ENCODE measurements at places on chromosomes 3 and 15. TPM values are rescaled to one million over a fixed set of nuclear protein-coding genes. Genes with fewer than 3 reads are reported as not detected.

DNA sequence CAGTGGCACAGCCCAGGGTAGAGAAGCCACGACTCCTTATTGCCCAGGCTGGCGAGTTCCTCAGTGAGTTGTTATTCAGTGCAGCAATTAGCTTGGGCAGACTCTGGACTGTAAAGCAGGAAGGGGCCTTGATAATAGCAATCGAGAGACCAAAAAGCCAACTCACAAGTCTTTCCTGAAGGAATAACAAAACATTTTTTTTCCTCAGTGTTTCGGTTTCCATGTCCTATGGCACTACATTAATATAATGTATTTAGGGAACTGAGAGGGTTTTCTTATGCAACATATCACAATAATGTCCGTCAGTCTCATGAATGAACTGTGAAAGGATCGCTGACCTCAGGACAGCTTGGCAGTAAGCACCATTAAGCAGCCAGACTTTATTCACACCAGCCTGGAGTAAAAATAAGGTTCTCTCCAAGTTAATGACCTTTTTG is 248.9 kb upstream of the TBL1XR1 start:
- peaks cover 14% of the 10 kb centered on the region for H3K4me1 ChIP-seq
- DNase-seq: no peak
- no peaks in the 10 kb centered on the region for H3K36me3 ChIP-seq
- no peak overlapping the region for H3K4me3 ChIP-seq
- no peaks in the 10 kb centered on the region for H3K27me3 ChIP-seq

GRCh38 chr3:78494851-78495250 is 1272.9 kb downstream of the ROBO1 start:
- DNase-seq: no peak
- H3K36me3 ChIP-seq: no peaks in the 10 kb centered on the region
- H3K27ac ChIP-seq: no peak overlapping the region

DNA sequence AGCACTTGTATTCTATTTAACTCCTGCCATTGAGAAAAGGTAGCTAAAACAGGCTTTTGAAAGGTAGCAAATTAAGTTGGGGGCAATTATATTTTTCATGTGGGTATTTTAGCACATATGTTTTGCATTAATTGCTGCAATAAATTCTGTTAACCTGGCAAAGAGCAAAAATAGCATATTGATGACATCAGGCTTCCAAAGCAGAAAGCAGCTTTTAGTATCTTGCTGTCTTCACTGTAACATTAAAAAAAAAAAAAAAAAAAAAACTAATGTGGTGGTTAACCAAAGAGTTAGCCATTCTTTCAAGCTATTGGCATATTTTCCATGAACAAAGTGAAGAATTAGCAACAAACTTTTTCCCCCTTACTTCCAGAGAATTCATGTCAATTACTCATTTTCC is 9.1 kb downstream of the EPHA3 start:
- H3K4me1 ChIP-seq: peaks cover 3% of the 10 kb centered on the region
- no peak overlapping the region for H3K4me3 ChIP-seq
- no peak overlapping the region for H3K27ac ChIP-seq
- no peaks in the 10 kb centered on the region for H3K36me3 ChIP-seq
- DNase-seq: no peak

The IL5RA gene
- total RNA-seq: 0.18 TPM

- no peak overlapping the region for H3K4me3 ChIP-seq
- peaks cover 22% of the 10 kb centered on the region for H3K4me1 ChIP-seq
- H3K36me3 ChIP-seq: no peaks in the 10 kb centered on the region
These were observed 354.8 kb upstream of the TBL1XR1 start for GRCh38 chr3:177552051-177552450.

DNA sequence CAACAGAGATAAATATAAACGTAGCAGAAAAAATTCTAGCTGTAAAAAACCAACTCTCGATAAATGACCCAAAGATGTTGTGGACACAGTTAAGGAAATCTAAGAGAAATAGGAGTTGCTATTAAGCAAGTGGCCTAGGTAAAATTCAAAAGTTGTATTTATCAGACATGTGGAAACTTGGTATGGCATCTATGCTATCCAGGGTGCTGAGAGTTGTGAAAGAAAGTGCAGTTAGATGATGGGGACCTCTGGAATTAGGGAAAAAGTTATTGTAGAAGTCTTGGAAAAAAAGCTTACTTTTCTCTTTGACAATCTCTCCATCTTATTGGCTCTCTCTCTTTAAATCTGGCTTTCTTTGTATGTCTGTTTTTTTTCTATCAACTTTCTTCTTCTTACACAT is 1090.9 kb downstream of the TBL1XR1 start:
- H3K27me3 ChIP-seq: no peaks in the 10 kb centered on the region
- DNase-seq: no peak
- H3K4me1 ChIP-seq: no peaks in the 10 kb centered on the region
- no peaks in the 10 kb centered on the region for H3K36me3 ChIP-seq
- H3K4me3 ChIP-seq: no peak overlapping the region
- no peak overlapping the region for H3K27ac ChIP-seq

DNA sequence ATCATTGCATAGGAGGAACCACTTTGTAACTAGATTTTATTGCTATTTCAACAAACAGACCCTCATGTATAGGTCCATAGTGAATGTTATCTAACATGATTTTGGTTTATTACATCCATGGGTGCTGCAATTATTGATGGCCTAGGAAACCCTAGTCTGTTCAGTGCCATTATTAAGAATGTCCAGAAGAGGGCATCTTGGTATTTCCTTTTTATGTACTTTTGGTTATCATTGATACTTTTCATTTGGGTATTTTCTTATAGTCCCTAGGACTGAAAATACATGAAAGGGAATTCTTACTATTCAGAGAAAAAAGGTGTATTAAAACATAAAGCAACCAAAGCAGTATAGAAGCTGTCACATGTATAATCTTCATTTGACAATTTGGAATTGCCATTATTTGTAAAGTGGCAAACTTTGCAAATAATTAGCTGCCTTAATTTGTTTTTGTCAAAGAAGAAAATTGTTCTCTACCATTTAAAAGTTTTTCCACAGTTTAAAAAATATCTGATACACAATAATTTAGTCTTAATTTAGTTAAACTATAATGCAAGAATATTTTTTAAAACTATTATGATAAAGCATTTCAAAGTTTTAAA is 48.7 kb downstream of the CNOT10 start:
- no peak for DNase-seq
- no peaks in the 10 kb centered on the region for H3K27me3 ChIP-seq
- peaks cover 41% of the 10 kb centered on the region for H3K36me3 ChIP-seq
- H3K4me3 ChIP-seq: no peak overlapping the region
- no peak overlapping the region for H3K27ac ChIP-seq

DNA sequence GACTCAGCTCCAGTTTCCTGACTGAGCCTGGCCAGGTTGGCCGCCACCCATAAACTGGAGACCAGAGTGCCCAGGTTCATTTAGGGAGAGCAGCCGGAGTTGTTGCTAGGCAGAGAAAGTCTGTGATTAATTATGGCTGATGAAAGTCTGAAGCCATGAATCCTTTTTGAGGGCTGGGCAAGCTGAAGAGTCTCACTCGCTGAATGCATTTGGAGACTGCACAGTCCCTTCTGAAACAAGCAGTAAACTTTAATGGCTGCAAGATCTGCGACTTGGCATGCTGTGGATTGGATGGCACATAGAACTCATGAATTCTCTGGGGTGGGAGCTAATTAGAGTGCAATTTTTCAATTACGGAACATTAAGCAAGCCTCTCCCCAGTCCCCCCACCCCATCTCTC is 282.1 kb downstream of the RPLP1 start:
- H3K4me1 ChIP-seq: peaks cover 2% of the 10 kb centered on the region
- H3K27ac ChIP-seq: no peak overlapping the region
- DNase-seq: no peak
- H3K27me3 ChIP-seq: peaks cover 36% of the 10 kb centered on the region
- no peaks in the 10 kb centered on the region for H3K36me3 ChIP-seq

The P3H2 gene
- not detected for total RNA-seq

DNA sequence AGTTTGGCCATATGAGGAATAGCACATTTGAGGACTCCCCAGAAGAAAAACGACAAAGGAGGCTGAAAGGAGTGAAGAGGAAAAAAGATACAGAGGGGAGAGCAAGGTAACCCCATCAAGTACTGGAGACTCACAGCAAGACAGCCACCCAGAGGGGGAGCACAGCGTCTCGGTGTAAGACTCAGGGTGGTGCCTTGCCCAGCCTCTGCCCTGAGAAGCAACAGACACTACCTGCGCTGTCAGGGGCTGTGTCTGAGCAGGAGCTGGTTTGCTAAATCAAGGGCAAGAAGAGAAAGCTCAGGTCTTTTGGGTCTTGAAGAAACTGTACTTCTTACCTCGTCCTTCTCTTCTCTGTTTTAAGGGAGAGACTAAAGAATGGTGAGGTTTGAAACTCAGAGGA is 27.9 kb downstream of the FBXO45 start:
- no peak overlapping the region for H3K27ac ChIP-seq
- peaks cover 11% of the 10 kb centered on the region for H3K27me3 ChIP-seq
- no peak overlapping the region for H3K4me3 ChIP-seq
- DNase-seq: no peak
- H3K4me1 ChIP-seq: peaks cover 16% of the 10 kb centered on the region

The CPN2 gene
- not detected for total RNA-seq

The PIGZ gene
- total RNA-seq: 2.1 TPM

GRCh38 chr15:37979671-37980409 is 45.4 kb downstream of the TMCO5A start:
- no peaks in the 10 kb centered on the region for H3K36me3 ChIP-seq
- no peak for DNase-seq
- H3K27me3 ChIP-seq: no peaks in the 10 kb centered on the region
- H3K4me1 ChIP-seq: no peaks in the 10 kb centered on the region
- H3K27ac ChIP-seq: no peak overlapping the region
- H3K4me3 ChIP-seq: no peak overlapping the region

The ARNT2 gene
- not detected for total RNA-seq

The ACKR4 gene
- not detected for total RNA-seq

GRCh38 chr3:34008836-34009809 is 210.7 kb downstream of the PDCD6IP start:
- no peak overlapping the region for H3K4me3 ChIP-seq
- H3K36me3 ChIP-seq: no peaks in the 10 kb centered on the region
- H3K4me1 ChIP-seq: no peaks in the 10 kb centered on the region

- peaks cover 36% of the 10 kb centered on the region for H3K36me3 ChIP-seq
- no peaks in the 10 kb centered on the region for H3K27me3 ChIP-seq
- H3K4me1 ChIP-seq: peaks cover 24% of the 10 kb centered on the region
- no peak for DNase-seq
These were observed 15.0 kb downstream of the GCSAM start for GRCh38 chr3:112117841-112118571.

DNA sequence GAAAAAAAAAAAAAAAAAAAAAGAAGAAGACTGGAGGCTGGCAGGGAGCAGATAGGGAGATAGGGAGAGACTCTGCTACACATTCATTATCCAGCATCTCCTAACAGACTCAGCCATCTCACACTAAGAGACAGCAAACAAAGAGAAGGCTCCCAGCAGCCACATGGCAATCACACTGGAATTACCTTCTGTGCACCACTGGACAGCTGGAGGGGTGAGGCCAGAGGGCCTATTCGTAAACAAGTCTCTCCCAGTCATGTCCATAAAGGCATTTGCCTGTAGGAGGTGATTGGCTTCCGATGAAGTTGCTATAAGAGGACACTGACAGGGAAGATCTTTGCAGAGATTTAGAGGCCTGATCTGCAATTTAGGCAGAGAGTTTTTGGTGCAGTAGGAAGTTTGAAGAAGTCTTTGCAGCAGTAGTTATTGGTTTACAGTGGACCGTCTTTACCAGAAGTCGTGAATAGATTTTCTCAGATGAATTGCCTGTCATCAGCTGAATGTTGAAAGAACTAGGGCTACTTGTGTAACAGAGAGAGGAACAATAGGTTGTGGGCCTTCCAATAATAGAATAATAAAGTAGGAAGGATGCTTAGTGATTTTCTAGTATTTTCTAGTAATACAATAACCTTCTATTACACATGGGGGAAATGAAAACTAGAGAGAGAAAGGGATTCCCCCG is 89.7 kb downstream of the TP63 start:
- H3K36me3 ChIP-seq: no peaks in the 10 kb centered on the region
- H3K4me1 ChIP-seq: peaks cover 3% of the 10 kb centered on the region
- no peak overlapping the region for H3K27ac ChIP-seq
- no peak overlapping the region for H3K4me3 ChIP-seq
- DNase-seq: no peak
- no peaks in the 10 kb centered on the region for H3K27me3 ChIP-seq

- H3K36me3 ChIP-seq: peaks cover 8% of the 10 kb centered on the region
- peaks cover 18% of the 10 kb centered on the region for H3K4me1 ChIP-seq
- no peak overlapping the region for H3K4me3 ChIP-seq
- H3K27ac ChIP-seq: peak overlapping the region; percentile 79
These were observed 56.3 kb downstream of the PPARG start for GRCh38 chr3:12345141-12345561.

DNA sequence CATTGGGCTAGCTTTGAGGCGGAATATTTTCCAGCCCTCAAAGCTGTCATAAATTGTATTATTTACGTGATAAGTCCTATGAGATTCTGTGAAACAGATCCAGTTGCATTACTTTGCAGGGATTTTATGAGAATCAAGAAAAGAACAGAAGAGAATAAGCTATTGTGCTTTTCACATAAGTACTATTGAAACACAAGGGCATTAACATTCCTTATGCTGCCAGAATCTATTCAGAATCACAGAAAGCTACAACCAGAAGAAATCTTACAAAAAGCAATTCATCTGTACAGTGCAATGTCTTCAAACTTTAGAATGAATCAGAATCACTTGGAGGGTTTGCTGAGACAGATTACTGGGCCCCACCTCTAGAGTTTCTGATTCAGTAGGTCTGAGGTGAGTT is 10.6 kb upstream of the CACNA1D start:
- no peak overlapping the region for H3K27ac ChIP-seq
- H3K4me1 ChIP-seq: peaks cover 4% of the 10 kb centered on the region
- DNase-seq: no peak
- H3K36me3 ChIP-seq: no peaks in the 10 kb centered on the region
- H3K27me3 ChIP-seq: peaks cover 14% of the 10 kb centered on the region

GRCh38 chr15:44798826-44799225 is 62.5 kb downstream of the TRIM69 start:
- no peak overlapping the region for H3K27ac ChIP-seq
- H3K4me1 ChIP-seq: peaks cover 9% of the 10 kb centered on the region
- H3K4me3 ChIP-seq: no peak overlapping the region
- no peaks in the 10 kb centered on the region for H3K36me3 ChIP-seq
- DNase-seq: no peak
- peaks cover 5% of the 10 kb centered on the region for H3K27me3 ChIP-seq

- H3K36me3 ChIP-seq: peaks cover 54% of the 10 kb centered on the region
- H3K4me3 ChIP-seq: peak overlapping the region; percentile 30
- peaks cover 44% of the 10 kb centered on the region for H3K4me1 ChIP-seq
- no peak for DNase-seq
- H3K27ac ChIP-seq: no peak overlapping the region
These were observed 2.1 kb upstream of the SCAANT1 start for GRCh38 chr3:63914312-63914711.

The ROPN1 gene
- not detected for total RNA-seq

The KNL1 gene
- total RNA-seq: 30.8 TPM

- H3K4me3 ChIP-seq: peak overlapping the region; percentile 76
- peaks cover 45% of the 10 kb centered on the region for H3K36me3 ChIP-seq
- DNase-seq: no peak
- peaks cover 22% of the 10 kb centered on the region for H3K4me1 ChIP-seq
These were observed 849 bp downstream of the RRP9 start for GRCh38 chr3:51940648-51941462.

The THSD4 gene
- total RNA-seq: 0.07 TPM

GRCh38 chr15:82799183-82799841 is 6.6 kb downstream of the FSD2 start:
- no peak for DNase-seq
- H3K4me3 ChIP-seq: no peak overlapping the region
- no peak overlapping the region for H3K27ac ChIP-seq
- no peaks in the 10 kb centered on the region for H3K4me1 ChIP-seq
- no peaks in the 10 kb centered on the region for H3K36me3 ChIP-seq
